ENCODE measurements at places on chromosomes 7 and 10.

DNA sequence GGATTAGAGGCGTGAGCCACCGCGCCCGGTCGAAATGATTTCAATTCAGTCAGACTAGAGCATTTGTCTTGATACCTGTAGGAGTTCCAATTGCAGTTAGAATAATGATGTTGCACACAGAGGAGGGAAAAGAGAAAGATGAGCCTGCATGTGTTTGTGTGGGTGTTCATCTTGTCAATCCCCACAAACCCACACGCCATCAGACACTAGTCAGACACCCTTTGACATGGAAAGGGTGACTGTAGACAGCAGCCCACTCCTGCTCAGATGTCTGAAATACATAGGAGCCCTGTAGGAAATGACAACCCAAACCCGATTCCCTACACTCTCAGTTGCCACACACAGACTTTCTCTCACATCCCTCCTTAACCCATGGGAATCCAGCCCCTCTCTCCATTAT lies 92.0 kb downstream of the ABLIM1 start:
- DNase-seq, result no peak

DNA sequence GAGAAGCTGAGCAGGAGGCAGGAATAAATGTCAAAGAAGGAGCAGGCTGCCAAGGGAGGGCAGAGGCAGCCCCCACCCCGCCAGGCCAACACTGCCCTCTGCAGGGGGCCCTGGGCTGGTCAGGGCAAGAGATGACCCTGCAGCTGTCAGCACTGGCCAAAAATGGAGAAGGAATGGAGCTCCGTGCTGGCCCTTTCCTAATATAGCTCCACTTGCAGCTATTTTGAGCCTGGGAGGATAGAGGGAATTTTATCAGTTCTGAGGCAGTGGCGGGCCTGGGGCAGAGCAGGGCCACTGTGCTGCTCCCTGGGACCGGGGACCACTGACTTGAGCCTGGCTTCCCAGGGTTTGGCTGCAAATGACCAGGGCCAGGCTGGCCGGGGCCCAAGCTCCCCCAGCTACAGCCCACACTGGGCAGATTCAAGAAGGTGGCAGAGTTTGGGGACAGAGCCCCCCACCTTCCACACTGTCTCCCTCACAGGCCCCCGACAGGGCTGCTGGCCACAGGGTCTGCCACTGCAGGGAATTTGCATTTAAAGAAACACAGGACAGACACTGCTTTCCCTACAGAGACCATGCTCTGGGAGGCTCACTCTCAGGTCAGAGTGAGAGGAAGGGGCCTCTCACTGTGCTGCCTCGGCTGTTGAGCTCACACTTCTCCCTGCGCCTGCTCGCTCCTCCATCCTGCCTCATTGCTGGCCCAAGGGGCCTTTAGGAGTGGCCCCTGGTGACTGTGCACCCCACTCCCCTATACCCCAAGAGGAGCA lies 16.2 kb downstream of the LDB3 start:
- no peak for DNase-seq

GRCh38 chr10:117983961-117984360 lies 62.8 kb downstream of the RAB11FIP2 start:
- DNase-seq, result no peak

DNA sequence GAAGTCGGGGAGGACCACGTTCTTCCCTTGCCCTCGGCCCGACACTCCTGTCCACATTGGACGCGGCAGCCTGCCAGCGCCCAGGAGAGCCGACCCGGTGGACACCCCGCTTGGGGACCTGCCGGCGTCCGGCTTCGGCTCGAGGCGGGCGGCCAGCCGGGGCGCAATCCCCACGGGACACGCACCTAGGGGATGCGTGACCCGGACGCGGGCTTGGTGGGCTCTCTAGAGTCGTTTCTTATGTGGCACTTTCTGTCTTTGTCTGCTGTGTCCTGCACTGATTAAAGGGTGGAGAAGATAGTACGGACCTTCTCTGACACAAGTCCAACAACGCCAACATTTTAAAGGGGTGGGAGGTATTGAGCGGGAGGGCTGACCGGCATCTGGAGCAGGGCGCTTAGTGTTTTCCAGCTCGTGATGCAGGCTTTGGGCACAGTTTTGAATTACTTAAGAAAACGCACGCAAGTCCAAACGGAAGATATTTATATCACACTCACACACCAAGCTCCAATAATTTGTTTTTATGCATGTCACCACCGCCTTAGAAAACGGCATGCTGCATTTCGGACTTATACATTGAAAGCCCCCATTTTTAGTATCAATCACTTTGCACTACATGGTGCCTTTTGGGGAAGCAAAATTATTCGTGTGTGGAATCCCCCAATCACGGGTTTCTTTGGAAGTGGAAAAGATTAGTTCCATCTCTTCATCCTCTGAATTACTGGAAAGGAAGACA lies 3.9 kb upstream of the SPAG6 start:
- no peak for DNase-seq

GRCh38 chr10:11440250-11441150 lies 170.9 kb downstream of the USP6NL start:
- peak; percentile 58 for DNase-seq

DNA sequence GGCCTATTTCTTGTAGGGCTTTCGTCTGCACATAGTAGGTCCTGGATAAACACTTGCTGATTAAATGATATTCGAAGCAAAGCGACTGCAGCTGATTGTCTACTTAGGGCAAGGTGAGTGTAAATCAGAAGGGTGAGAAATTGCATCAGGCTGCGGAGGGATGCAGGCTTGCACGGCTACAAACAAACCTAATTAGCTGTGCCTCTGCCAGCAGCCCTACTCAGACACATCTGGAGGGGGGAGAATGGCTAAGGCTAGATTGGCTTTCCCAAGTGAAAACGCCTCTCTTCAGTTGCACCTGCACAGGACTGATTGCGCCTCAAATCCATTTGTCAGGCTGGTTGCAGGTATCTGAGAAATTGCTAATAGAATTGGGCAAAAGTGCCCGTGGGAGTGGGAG lies 247.5 kb downstream of the DPP6 start:
- DNase-seq, result no peak

DNA sequence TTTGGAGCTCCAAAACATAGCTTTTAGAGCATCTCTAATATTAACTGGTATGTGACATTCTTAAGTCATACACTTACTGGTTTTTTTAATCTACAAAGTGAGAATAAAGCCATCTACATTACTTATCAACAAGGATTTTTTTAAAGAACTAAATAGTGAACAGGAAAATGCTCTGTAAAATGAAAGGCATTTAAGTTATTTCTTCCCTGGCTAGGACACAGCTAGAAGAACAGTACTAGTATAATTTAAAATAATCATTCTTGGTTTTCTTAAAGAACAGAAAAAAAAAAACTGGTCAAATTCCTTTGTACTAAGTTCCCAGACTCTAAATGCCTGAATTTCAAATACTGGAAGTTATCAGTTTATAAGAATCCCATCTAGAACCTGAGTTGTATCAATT lies 139.5 kb downstream of the SRPK2 start:
- no peak for DNase-seq

DNA sequence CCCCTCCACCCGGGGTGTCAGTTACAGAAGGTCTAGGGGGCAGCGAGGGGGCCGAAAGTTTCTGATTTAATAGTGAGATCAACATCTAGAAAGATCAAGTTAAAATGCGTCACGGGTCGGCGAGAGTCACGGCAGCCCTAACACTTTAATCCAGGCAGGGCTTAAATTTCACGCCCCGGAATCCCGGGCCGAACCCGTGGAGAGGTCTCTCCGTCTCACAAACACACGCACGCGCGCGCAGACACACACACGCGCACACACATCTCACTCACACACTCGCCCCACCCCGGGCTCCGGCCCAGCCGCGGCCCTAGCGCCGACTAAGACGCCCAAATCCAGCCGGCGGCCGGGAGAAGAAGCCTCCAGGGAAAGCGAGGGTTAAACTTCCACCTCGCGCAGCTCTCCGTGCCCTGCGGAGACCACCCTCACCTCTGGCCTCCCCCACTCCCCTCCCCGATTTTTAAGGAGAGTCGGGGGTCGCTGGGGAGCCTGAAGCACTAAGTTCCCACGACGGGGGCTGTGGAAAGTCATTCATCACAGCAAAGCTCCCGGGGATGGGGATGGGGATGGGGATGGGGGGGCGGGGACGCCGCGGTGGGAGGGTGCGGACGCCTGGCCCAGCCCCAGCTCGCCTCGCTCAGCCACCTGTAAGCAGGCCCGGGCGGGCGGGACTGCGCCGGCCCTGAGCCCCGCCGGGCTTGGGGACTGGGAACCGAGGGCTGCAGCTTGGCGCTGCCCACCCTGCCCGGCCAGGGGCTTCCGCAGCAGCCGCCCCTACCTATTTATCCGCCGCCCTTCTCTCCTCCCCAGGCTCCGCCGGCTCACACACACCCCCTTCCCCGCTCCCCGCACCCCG lies 1.6 kb downstream of the PDGFA start:
- peak; percentile 68 for DNase-seq

GRCh38 chr10:69650589-69651261 lies 20.7 kb downstream of the FAM241B start:
- no peak for DNase-seq

- no peak for DNase-seq
These were observed 13.3 kb downstream of the SCRN1 start for GRCh38 chr7:29976266-29976665.

GRCh38 chr7:139992353-139993044 lies 70.3 kb downstream of the PARP12 start:
- DNase-seq, result no peak

DNA sequence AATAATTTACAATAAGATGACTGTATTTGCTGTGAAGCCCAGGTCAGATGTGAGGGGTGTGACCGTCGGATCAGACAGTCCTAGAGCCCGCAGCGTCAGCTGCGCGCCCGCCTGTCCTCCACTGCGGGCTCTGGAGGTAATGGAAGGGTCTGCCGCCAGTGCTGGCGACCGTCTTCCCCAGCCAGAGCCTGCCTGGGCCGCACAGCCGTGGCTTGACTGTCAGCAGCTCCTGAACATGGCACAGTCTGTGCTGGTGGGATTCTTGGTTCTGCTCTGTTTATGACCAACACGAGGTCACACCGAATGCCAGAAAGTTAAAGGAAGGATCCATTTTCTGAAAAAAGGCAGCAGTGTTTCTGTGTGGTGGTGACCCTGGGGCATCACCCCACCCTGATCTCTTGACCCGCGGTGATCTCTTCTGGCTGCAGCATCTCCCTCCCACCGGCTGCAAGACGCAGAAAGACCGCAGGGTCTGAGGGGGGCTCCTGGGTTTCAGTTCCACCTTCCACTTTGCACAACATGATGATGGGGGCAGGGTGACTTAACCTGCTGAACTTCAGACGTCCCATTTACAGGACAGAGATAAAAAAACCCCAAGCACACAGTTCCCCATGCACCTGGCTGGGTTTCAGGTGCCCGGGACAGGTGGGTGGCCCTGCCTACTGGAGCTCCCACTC lies 103.7 kb downstream of the DNAJB6 start:
- peak; percentile 13 for DNase-seq

GRCh38 chr7:67364441-67365017 lies 367.9 kb downstream of the TYW1 start:
- no peak for DNase-seq

GRCh38 chr7:94178230-94178629 lies 174.1 kb upstream of the BET1 start:
- no peak for DNase-seq

DNA sequence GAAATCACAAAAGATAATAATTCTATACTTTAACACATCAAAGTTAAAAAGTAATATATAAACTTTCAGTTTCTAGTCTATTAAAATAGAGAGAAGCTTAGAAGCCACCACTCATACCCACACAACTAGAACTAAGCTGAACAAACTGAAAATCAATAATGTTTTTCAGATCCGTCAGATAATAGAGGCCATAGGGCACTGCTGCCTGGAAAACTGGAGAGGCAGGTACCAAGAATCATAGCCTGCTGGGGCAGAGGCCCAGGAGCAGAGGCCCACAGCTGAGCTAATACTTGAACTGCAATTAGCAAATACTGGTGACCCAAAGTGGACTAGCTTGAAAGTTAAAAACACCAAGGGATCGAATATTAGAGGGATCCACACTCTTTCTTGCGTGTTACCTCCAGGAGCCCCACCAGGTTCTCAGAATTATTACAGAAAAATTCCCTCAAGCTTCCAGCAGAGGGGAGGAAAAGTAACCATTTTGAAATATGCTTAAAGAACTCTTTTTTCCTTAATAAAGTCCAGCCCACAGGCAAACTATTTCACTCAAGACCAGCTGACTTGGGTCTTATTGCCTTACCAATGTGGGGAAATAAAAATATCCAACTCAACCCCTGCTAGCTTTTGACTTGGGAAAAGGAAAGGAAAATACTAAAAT lies 774.1 kb upstream of the IGFBP3 start:
- no peak for DNase-seq

GRCh38 chr7:5779141-5779540 lies 2.3 kb downstream of the RNF216 start:
- no peak for DNase-seq

- no peak for DNase-seq
These were observed 133.8 kb upstream of the PLXNA4 start for GRCh38 chr7:132709971-132710567.

DNA sequence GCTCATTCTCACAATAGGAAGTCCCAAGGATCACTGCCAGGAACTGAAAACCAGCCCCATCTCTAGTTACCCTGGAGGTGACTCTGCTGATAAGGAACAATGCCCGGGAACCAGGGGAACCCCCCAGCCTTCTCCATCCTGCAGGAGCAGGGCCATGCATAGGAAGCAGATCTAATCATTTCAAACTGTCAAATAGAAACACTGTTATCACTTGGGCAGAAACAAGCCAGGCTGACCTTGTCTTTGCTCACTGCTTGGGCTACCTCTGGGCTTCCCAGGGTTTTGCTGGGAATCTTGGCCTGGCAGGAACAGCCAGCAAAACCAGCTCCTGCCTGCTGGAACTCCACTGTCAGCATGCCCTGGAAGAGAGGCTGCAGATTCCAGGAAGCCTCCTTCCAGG lies 114.1 kb downstream of the RNF216 start:
- no peak for DNase-seq

DNA sequence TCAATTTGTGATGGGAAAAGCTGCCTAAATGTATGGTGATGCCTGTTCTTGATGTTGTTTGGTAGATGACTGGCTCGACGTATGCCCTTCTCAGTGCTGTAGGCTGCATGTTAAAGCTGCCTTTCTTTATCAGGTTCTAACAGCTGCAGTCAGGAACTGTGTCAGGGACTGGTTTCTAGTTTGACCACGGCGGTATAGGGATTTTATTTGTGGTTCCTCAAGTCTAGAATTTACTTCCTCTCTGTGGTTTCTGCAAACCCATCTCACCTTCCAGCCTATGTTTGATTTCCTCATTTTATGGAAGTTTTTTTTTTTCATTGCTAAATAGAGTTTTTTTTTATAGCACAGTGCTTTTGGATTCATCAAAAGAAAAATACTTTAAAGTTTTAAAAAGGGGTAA lies 26.5 kb downstream of the LMTK2 start:
- DNase-seq, result no peak

DNA sequence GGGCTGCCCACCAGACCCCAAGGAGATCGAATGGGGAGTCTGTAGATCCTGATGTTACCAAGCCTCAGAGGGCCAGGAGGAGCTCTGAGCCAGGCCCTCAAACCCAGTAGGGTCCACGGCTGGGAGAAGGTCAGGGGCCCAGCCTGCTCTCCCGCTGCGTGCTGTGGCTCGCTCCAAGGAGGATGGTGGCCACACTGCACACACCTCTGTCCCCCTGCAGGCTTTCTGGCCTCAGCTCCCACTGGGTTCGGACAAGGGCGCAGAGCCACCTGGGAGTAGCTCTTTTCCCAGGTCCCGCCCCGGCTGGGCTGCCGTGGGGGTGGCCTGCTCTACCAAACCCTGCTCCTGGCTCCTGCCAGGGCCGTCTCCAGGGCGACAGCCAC lies 175.8 kb downstream of the ZNF248 start:
- no peak for DNase-seq

GRCh38 chr7:130699686-130700085 lies 13.3 kb upstream of the TSGA13 start:
- DNase-seq, result no peak

GRCh38 chr10:90394311-90394710 lies 463.5 kb downstream of the HTR7 start:
- DNase-seq, result no peak
